ENCODE measurements at places on chromosomes 7 and 10.

GRCh38 chr10:12250181-12250580 lies 54.2 kb downstream of the CDC123 start:
- DNase-seq: no peak

DNA sequence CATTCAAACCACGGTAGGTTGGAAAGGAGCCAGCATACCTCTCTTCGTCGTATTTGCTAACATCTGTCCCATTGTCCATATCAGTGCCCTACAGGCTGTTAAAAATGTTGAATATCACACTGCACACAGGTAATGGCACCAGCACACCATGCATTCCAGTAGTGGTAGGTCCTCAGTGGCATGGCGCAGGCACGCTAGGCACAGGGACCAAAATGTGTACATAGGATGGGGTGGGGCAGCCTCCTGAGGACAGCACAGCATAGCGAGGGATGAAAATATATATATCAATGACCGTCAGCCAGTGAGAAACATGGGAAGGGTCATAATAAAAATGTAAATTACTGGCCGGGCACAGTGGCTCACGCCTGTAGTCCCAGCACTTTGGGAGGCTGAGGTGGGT lies 99.9 kb upstream of the CTBP2 start:
- DNase-seq: no peak

DNA sequence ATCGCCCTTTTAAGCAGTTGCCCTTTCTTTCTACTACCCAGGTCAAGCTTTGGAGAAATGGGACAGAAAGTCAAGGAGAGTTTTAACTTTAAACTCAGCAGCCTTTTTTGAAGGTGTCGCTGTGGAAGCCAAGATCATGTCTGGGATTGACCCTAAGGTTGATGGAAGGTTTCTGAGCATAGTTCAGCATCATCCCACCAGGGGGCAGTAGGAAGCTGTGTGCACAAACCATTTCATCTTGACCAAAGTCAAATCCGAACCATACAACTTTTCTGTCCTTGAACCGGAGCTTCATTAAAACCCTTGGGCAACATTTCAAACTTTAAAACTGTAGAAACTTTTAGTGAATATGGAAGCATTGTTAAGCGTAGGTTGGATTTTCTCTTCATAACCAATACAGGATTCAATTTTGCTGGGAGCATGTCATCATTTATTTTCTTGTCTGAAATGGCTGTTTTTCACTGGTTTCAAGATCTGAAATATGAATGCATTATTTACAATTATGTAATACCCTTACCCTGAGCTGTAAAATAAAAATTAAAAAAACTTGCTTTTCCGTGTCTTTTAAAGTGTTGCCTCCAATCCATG lies 214.4 kb upstream of the KIAA1217 start:
- DNase-seq: peak; percentile 80

- DNase-seq: no peak
Measured at GRCh38 chr10:4343873-4344272, 482.1 kb upstream of the AKR1E2 start.

DNA sequence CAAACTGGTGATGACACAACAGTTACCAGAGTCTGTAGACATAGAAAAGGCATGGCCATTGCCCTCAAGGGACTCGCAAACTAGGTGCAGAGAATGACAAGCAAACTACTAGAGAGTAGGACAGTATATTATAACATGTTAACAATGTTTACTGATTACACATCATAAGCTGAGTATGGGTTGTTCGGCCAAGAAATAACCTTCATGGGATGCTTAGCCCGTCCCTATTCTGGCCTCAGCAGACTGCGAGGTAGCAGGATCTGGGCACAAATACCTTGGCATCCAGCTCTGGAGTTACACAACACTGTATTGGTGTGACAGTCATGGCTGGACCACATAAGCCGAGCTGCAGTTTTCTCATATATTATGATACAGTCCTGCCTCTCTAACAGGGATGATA lies 51.4 kb downstream of the ABCB4 start:
- DNase-seq: no peak

DNA sequence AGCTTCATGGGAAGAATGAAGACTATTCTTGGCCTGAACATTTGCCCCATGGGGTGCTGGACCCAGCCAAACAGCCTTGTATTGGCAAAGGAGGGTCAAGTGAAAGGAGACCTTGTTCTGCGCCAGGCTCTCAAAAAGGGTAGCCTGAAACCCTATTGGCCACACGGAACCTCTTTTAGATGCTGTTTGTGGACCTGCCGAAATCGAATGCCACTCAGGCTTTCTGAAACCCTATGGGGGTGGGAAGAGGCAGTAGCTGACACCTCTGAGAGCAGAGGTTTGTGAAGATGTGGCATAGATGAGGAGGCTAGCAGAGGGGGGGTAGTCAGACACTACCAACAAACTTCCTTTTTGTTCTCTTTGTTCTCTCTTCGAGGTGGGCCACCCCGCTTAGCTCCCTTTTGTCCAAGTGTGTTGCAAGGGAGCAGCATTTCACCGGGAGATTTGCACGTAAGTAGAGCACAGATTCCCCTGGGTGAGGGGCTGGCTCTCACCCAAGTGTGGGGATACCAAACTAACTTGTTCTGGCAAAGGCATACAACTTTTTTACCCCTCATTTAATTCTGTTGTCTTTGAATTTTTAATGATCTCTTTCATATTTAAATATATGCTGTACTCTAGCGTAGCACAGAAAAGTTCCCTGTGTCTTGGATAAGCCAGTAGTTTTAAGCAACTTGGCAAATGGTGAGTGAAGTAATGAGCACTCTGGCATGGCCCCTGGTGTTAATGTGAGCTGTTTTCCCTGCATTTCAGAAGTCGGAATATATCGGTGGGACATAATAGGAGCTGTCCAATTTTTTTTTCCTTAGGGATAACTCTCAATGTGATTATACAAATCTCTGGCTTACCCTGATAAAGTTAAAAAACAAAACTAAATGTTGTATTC lies 107.7 kb downstream of the SEPTIN7 start:
- DNase-seq: no peak

GRCh38 chr7:96224685-96225084 lies 97.2 kb downstream of the SLC25A13 start:
- no peak for DNase-seq

DNA sequence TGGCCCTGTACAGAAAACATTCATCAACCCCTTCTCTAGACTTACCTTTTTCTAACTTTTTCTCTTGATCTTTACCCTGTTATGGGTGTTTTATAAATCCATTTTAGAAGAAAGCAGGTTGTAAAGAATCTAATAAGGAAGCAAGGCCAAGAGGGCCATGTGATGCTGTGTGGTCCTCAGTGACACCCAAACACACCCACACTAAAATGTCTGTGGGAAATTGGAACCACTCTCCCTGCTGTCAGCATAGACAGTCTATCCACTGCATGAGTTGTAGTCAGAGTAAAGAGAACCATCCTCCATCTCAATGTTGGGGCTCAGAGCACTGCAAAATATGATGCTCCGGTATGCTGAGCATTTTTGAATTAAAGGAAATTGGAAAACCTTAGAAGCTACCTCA lies 235.5 kb downstream of the SKIDA1 start:
- DNase-seq: no peak

DNA sequence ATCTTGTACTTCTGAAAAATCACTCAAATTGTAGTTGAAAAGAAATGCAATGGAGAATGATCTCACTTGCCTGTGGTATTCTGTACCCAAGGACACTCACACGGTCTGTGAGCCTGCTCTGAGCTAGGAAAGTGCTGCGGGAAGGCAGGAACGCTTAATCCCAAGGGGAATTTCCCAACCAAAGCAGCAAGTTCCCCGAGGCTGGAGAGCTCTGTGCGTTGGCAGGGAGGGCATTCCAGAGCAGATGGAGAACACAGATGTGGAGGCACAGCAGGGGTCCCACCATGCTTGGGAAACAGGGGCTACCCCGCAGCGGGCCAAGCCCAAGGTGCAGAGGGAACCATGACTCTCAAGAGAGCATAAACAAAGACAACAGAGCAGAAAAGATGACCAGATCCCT lies 13.6 kb downstream of the SVIL start:
- peak; percentile 11 for DNase-seq

GRCh38 chr10:35443858-35444257 lies 107.5 kb downstream of the CCNY start:
- no peak for DNase-seq

DNA sequence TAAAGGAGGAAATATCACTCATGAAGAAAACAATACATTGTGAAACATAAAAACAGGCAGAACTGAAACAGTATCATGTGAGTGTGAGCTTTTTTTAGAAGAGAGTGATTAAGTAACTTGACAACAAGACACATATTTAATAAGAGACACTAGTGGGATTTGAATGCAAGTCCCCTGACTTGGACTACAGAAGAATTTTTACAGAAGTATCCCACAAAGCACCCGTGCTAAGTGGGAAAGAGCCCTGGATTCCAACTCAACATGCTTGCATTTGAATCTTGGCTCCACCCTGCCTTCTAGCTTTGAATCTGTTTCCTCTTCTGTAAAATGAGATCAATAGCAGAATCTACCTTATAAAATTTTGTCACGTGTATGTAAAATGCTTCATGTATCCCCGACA lies 166.2 kb downstream of the ZNF365 start:
- DNase-seq: no peak

DNA sequence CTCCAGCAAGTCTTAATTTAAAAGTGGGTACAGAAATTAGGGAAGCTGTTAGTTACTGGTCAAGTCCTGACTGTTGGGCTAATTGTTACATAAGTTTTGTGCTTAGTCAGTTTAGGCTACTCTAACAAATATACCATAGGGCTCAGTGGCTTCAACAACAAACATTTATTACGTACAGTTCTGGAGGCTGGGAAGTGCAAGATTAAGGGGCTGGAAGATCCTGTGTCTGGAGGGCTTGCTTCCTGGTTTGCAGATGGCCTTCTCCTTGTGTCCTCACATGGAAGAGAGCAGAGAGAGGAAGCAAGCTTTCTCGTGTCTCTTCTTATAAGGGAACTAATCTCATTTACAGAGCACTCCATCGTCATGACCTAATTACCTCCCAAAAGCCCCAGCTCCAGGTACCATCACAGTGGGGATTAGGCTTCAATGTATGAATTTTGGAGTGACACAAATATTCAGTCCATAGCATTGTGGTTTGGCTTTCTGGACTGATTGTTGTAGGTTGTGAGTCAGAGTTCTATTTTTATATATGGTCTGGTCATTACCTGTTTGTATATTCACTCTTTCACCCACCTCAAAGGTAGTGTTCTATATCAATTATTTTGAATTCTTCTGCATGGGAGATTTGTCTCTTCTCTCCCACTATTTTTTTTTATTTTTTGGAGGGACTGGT lies 17.1 kb downstream of the ST7 start:
- DNase-seq: no peak

DNA sequence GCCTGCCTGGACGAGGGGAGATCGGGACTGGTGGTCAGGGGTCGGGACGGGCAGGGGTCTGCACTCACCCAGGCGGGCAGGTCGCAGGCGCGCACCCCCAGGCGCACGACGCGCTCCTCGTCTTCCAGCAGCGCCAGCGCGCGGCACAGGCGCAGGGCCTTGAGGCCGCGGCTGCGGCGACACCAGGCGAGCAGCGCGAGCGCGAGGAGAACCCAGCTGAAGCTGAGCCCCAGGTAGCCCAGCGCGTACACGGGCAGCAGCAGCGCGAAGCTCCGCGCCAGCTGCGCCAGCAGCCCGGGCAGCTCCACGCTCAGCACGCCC lies 328 bp downstream of the ESYT2 start:
- no peak for DNase-seq

DNA sequence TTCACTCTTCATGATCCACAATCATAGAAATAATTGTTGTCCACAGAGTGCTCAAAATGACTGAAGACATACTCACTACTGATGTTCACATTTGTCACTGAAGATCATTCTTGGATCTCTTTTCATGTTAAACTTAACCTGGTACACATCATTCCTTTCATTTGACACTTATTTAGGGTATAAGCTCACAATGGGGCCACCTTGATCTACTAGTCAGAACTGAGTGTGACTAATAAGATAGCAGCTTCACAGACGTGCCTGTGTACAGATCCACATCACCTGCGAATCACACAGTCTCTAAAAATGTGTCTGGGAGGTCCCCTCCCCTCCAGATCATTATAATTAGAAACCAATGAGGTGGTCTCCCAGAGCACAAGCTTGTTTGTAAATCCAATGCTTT lies 21.8 kb downstream of the GAD2 start:
- DNase-seq: no peak

GRCh38 chr7:116317907-116318306 lies 107.6 kb downstream of the TES start:
- DNase-seq: no peak

DNA sequence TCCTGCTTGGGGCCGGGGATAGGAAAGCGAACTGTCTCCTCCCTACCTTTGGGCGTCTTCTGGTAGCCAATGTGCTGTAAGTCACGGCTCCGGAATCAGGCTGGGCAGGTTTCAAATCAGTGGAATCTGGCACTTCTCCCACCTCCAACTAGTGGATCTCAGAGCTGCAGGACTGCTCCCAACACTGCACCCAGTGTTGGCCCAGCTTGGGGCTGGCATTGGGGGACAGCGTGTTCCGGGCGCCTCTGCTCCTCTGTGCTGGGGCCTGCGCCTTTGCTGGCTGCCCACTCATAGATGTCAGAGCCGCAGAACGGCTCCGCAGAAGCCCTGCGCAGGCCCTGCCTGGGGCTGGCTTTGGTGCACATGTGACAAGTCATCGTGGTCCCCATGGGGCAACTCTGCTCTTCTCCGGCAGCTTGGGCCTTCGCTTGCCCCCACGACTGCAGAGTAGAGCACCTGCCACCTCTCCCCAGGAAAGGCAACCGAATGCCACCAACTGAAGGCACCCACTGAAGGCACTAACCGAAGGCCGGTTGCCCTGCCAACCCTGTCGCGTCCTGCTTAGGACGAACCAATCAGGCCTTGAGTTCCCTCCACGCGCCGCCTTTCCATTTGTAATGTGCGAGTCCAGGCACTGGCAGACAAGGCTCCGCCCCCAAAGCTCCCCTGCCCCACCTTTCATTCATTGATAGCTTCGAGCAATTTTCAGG lies 85.5 kb upstream of the ABI1 start:
- no peak for DNase-seq

- no peak for DNase-seq
Measured at GRCh38 chr10:84294766-84295447, 33.5 kb upstream of the CCSER2 start.

DNA sequence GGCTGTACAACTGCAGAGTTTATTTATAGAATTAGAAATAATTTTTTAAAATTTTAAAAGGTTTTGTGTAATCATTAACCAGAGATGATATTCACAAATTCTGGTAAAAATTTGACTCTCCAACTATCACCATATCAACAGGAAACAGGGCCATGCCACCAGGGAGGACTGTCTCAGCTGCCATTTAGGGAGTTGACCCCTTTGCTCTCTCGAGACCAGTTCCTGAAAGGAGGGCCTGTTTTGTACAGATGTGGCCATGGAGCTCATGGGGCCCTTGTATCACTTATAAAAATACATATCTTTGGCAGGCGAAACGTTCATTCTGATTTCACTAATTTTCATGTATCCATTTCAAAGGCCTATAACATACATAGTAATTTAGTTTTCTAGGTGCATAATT lies 20.3 kb downstream of the H2AZ2 start:
- DNase-seq: no peak

GRCh38 chr10:124732931-124733570 lies 11.1 kb downstream of the FAM53B start:
- DNase-seq: no peak

- DNase-seq: no peak
Measured at GRCh38 chr7:158685693-158686092, 18.9 kb downstream of the NCAPG2 start.

GRCh38 chr7:98465022-98465421 lies 64.1 kb upstream of the BAIAP2L1 start:
- no peak for DNase-seq

GRCh38 chr10:80509403-80510161 lies 28.1 kb upstream of the SH2D4B start:
- DNase-seq: no peak

Measured in nephron progenitor cell (in vitro differentiated cells).